CD14-positive monocyte (primary cell): ENCODE measurements at places on chromosomes 7 and 10. TPM values are rescaled to one million over a fixed set of nuclear protein-coding genes. Genes with fewer than 3 reads are reported as not detected.

The MYO1G gene
- 135 TPM for polyA plus RNA-seq

DNA sequence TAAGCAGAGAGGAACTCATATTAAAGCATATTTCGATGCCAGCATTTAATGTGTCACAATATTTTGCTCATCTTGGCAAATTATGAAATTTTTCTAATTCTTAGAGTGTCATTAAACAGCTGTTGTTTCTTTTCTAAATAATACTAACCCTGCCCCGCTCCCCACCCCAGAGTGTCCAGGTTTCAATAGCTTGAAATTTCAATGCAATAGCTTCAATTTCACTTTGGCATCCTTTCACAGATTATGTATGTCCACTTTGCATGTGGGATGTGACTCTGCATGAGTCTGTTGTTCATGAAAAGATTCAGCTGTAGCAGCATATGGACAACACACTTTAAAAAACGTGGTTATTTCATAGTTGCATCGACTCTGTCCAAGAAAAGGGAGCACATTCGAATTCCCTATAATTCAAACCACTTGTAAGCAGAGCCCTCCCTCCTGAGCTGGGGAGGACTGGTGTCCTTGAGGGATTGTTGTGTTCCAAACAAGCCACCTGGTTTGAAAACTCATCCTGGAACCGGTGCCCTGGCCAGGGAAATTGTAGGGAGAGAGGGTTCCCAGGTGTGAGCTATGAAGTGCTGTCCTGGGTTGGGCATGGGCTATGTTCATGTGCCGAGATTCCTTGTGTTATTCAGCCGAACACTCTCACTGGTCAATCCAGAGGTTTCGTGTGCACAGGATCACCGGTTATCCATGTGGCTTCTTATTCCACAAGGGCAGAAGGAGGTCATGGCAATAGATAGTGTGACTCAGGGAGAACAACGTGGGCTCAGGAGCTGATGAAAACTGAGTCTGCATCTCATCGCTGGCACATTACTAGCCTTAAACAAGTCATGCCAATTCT, 64.6 kb upstream of the CREB5 start:
- no peak overlapping the region for H3K4me3 ChIP-seq
- no peaks in the 10 kb centered on the region for H3K4me1 ChIP-seq
- H3K36me3 ChIP-seq = no peaks in the 10 kb centered on the region

GRCh38 chr7:36303202-36304098, 86.2 kb upstream of the ANLN start:
- H3K27ac ChIP-seq = no peak overlapping the region
- peaks cover 14% of the 10 kb centered on the region for H3K36me3 ChIP-seq
- DNase-seq = no peak
- no peaks in the 10 kb centered on the region for H3K4me1 ChIP-seq
- H3K27me3 ChIP-seq = no peaks in the 10 kb centered on the region

GRCh38 chr10:43644252-43644651, 4.4 kb downstream of the ZNF32 start:
- peaks cover 20% of the 10 kb centered on the region for H3K36me3 ChIP-seq
- H3K4me1 ChIP-seq = peaks cover 9% of the 10 kb centered on the region
- H3K27me3 ChIP-seq = no peaks in the 10 kb centered on the region
- DNase-seq = no peak
- H3K4me3 ChIP-seq = no peak overlapping the region

GRCh38 chr10:29957236-29957635, 102.2 kb downstream of the JCAD start:
- H3K36me3 ChIP-seq = no peaks in the 10 kb centered on the region
- H3K4me3 ChIP-seq = no peak overlapping the region
- DNase-seq = no peak
- H3K27ac ChIP-seq = no peak overlapping the region
- H3K4me1 ChIP-seq = no peaks in the 10 kb centered on the region

GRCh38 chr7:39613577-39613976, 9.8 kb upstream of the RALA start:
- no peak for DNase-seq
- no peak overlapping the region for H3K4me3 ChIP-seq
- H3K27ac ChIP-seq = no peak overlapping the region
- no peaks in the 10 kb centered on the region for H3K36me3 ChIP-seq
- H3K27me3 ChIP-seq = peaks cover 10% of the 10 kb centered on the region
- H3K4me1 ChIP-seq = peaks cover 17% of the 10 kb centered on the region

DNA sequence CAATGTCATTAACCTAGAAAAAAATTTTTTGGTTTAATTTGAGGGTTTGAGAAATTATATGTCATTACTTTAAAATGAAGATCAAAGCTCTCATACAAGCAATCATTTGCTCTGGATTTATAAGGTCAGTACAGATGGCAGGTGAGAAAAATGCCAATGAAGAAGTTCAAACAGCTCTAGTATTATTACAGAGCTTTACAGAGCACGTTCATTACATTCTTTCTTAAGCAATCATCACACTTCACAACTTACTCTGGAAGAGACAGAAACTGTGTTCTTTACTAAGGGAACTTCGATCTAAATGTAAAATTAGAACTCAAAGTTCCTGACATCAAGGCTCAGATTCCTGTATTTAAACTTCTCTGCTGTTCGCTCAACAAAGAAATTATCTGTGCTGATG, 153.4 kb downstream of the ATE1 start:
- no peak for DNase-seq
- no peaks in the 10 kb centered on the region for H3K36me3 ChIP-seq
- no peaks in the 10 kb centered on the region for H3K27me3 ChIP-seq
- H3K4me3 ChIP-seq = no peak overlapping the region
- no peak overlapping the region for H3K27ac ChIP-seq

The AMPH gene
- polyA plus RNA-seq = 0.96 TPM

GRCh38 chr7:27182861-27183681, 2.0 kb downstream of the HOXA11 start:
- H3K27ac ChIP-seq = no peak overlapping the region
- DNase-seq = no peak
- H3K27me3 ChIP-seq = peaks cover 75% of the 10 kb centered on the region
- H3K4me1 ChIP-seq = peaks cover 42% of the 10 kb centered on the region
- H3K4me3 ChIP-seq = no peak overlapping the region

DNA sequence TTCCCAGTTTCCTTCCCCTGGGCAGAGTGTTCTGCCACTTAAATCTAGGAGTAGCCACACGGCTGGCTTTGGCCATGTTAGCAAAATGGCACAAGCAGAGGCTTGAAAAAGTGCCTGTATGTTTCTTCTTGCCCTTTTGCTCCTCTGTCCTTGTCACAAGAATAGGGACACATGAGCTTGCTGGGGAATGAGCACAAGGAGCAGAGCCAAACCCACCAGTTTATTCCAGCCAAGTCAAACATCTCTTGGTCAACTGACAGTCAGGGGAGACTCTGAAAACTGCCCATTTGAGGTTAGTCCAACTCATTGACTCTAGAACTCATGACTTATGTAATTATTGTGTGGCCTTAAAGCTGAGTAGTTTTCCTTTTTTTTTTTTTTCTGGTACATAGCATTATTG, 739.7 kb upstream of the FZD8 start:
- no peaks in the 10 kb centered on the region for H3K36me3 ChIP-seq
- H3K27ac ChIP-seq = no peak overlapping the region
- no peaks in the 10 kb centered on the region for H3K4me1 ChIP-seq
- H3K27me3 ChIP-seq = no peaks in the 10 kb centered on the region

The LRMDA gene
- 59.6 TPM for polyA plus RNA-seq

GRCh38 chr7:16978358-16979244, 96.8 kb upstream of the AGR3 start:
- DNase-seq = no peak
- H3K27me3 ChIP-seq = no peaks in the 10 kb centered on the region
- no peak overlapping the region for H3K27ac ChIP-seq
- H3K4me1 ChIP-seq = peaks cover 7% of the 10 kb centered on the region
- H3K36me3 ChIP-seq = no peaks in the 10 kb centered on the region
- no peak overlapping the region for H3K4me3 ChIP-seq

The ARMC3 gene
- not detected for polyA plus RNA-seq

DNA sequence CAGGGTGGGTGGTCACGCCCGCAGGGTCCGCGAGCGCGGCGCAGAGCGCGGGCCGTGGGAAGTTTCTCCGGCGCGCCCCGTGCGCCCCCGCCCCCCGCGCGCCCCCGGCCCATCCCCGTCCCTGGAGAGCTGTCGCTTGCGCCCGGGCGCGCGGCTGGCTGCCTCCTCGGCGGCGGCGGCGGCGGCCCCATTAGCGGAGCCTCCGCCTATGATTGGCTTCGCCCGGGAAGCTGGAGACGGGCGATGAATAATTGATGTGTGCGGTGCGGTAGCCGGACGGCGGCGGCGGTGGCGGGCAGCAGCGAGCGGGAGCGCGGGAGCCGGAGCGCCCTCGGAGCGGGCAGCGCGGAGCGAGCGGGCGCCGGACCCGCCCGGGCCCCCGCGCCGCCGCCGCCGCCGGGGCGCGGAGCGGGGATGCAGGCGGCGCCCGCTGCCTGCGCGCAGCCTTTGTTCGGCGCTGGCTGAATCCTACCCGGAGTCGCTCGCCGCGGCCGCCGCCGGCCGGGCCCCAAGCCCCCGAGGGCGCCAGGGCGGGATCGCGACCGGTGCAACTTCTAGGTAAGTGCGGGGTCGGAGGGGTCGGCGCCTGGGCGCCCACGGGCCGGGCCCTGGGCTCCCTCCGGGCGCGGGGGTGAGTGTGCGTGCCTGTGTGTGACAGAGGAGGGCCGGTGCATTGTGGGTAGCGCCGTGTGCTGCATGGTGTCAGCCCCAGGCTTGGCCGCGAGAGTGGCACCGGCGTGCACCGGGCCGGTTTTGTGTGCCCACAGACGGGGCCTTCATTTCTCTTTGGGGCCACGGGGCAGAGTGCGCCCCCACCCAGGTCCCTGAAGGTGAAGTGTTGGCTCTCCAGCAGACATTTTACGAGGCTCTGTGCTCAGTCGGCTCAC, 103.8 kb upstream of the PPIF start:
- peak overlapping the region; percentile 75 for H3K4me3 ChIP-seq
- peaks cover 88% of the 10 kb centered on the region for H3K4me1 ChIP-seq
- H3K27me3 ChIP-seq = no peaks in the 10 kb centered on the region
- peak; percentile 45 for DNase-seq
- peak overlapping the region; percentile 95 for H3K27ac ChIP-seq
